HFFc6 (cell line): ENCODE measurements at places on chromosomes 16 and 17.

DNA sequence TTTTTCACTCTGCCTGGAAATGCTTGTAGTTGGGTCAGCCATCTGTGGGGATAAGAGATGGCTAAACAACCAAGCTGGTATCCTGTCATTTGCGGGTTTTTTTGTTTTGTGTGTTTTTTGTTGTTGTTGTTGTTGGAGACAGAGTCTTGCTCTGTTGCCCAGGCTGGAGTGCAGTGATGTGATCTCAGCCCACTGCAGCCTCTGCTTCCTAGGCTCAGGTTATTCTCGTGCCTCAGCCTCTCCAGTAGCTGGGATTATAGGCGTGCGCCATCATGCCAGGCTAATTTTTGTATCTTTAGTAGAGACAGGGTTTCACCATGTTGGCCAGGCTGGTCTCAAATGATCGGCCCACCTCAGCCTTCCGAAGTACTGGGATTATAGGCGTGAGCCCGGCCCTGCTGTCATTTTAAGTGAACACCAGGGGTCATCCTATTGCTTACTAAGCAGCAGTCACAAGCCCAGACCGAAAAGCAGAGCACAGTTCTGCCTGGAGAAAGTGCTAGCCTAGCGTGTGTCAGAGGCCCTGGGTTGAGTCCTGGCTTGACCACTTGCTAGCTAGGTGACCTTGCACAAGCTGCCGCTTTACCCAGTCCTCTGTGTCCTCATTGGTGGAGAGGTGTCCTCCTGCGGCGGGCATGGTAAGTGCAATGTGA is 4.6 kb downstream of the SMCR8 start:
- peak; percentile 55 for DNase-seq

- peak; percentile 49 for DNase-seq
These were observed 2.9 kb downstream of the CTRL start for GRCh38 chr16:67928561-67929364.

DNA sequence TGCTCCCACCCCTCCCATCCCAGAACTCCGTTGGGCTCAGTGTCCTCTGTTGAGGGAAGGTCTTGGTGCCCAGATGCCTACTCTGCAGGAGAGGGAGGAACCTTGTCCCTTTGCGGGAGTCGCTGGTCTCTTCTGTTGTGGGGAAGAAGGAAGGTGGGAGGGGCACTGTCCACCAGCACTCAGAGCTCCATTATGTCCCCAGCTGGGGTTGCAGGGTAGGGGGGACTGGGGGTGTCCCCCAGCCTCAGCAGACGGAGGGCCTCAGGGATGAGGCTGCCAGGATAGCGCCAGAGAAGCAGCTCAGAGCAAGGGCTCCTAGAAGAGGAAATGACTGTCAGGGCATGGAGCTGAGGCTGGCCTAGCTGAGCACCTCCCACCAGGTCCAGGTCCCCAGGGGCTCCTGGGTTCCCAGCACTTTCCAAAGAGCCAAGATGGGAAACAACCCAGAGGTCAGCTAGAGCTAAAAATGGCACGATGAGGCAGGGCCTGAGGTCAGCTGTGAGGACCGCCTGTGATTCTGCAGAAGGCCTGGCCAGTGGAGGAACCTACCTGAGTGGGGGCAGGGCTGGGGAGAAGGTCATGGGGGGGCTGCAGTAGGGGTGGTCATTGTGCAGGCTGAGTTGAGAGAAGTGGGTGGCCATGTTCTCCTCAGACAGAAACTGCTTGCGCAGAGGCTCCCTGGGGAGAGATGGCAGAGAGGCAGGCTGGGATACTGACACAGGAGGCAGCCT is 893 bp downstream of the HCFC1R1 start:
- peak; percentile 17 for DNase-seq

DNA sequence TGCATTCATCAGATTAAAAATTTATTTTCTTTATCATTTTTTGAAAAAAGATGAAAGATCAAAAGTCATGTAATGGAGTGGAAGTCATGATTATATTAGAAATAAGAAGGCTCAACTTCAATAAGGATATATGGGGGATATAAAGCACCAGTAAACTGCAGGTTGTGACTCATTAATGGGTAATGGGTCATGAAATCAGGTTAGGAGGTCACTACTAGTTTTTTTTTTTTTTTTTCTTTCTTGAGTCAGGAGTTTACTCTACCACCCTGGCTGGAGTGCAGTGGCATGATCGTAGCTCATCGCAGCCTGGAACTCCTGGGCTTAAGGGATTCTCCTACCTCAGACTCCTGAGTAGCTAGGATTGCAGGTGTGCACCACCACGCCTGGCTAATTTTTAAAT is 14.3 kb downstream of the EFCAB13 start:
- DNase-seq, result no peak

DNA sequence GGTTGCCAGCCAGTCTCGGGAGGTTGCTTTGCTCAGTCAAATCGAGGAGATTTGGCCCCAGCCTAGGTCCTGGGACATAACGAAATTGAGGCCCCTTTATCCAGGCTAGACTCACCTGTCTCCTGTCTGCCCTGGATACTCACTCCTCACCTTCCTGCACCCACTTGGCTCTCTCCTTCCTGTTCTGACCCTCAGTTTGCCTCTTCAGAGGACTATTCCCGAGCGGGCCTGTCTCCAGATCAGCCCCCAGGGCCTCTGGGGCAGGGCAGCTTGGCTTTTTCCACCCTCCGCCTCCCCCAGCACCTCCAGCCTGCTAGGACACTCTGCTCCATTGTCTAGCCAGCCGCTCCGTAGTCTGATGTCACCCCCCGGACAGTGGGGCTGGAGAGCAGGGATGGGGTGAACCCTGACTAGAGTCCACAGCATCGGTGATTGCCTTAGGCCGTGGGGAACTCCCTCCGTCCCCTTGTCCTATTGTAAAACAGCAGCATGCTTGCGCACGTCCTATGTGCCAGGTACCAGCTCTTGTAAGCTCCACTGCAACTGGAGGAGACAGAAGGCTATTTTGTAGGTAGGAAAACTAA is 8.8 kb downstream of the WFIKKN2 start:
- no peak for DNase-seq

GRCh38 chr17:79010304-79010646 is 711 bp upstream of the CANT1 start:
- no peak for DNase-seq

GRCh38 chr17:9936095-9936494 is 31.0 kb upstream of the RCVRN start:
- DNase-seq, result no peak

GRCh38 chr17:17853811-17854447 is 17.1 kb upstream of the SREBF1 start:
- DNase-seq, result peak; percentile 30

GRCh38 chr17:12789075-12789480 is 220 bp upstream of the ARHGAP44 start:
- no peak for DNase-seq

DNA sequence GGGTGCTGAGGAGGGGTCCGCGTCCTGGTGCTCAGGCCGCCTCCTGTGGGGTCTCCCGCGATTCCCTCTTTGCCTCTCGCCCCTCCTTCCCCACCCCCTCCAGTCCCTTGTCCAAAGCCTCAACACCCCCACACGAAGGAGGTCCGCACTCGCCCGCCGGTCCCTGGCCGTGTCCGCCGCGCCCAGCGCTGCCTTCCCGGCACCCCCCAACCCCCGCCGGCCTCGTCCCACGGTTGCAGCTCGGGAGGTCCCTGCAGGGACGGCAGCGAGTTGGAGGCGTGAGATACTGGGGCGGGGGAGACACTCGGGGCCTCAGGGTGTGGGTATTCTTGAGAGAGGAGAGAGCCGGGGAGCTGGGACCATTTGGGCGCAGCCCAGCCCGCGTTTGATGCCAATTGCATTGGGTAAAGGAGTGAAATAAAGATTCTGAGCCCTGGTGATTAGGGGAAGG is 468 bp downstream of the FLYWCH2 start:
- DNase-seq, result no peak

DNA sequence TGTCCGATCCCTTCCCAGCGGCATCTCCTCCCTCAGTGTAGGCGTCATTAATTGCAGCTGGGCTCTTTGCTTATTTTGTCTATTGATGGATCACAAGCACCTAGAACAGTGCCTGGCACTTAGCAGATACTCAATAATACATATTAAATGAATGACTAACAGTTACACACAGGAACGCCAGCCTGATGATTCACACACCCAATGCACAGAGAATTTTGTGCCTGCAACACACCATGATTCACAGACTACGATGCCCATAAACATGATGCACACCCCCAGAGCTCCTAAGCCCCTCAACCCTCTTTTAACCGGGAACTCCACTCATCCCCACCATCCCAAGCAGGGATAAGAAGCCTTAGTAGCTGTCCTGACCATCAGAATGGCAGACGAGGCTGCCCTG is 66.6 kb upstream of the TMEM97 start:
- DNase-seq, result peak; percentile 75
